Left hindlimb (tissue), 1 donor: ENCODE measurements at places on chromosomes 2 and 18.

DNA sequence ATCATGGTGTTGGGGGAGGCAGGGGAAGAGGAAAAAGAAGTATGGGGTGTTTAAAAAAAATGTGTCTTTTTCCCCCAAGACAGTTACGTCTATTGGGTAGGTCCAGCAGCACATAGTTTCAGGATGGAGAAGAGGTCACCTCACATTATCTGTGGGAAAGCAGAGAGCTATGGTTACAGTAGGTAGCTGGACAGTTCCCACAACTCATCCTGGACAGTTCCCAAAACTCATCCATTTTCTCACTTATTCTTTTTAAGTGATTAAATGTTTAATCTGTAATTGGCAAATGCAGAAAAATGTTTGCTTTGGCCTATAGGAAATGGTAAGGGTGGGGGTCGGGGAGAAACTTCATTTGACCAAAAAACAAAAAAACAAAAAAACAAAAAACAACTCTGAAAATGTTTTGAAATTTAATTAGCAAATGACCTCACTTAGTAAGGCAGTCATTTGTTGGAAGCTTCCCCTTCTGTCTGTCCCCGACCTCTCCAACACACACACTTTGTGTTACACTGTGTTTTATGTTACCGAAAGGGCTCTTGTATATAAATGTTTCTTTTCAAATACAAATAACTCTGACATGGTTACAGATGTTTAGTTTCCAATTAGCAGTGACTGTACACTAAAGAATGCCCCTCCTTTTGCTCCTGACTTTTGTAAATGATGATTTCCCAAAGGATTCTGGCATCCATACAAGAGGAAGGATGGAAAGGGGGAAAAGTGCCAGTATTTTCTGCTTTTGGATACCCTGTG, 173.3 kb upstream of the ZFP36L2 start:
- no peak for DNase-seq

GRCh38 chr2:114213808-114214207, 228.6 kb upstream of the DPP10 start:
- no peak for DNase-seq

DNA sequence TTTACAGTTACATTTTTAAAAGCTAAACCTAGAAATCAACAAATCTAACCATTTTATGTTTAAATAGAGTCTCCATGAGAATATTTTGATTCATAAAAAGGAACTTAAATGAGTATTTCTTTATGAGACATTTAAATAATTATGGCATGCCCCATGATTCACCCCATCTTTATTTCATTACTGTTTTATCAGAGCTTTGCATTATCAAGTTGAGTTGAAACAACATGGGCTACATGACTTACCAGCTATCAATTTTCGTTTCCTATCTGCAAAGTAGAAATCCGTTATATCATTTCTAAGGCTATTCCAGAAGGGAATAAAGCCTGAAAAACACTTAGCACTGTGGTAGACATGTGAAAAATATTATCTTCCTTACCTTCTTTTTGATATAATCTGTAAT, 161.5 kb downstream of the GALNT3 start:
- DNase-seq: no peak

GRCh38 chr2:202494300-202495229, 118.4 kb downstream of the BMPR2 start:
- peak; percentile 62 for DNase-seq

- no peak for DNase-seq
These were observed 316.1 kb upstream of the MYT1L start for GRCh38 chr2:2647141-2647541.

GRCh38 chr2:226077031-226077430, 677.5 kb downstream of the NYAP2 start:
- no peak for DNase-seq

GRCh38 chr2:47232738-47233415, 77.8 kb upstream of the STPG4 start:
- no peak for DNase-seq

DNA sequence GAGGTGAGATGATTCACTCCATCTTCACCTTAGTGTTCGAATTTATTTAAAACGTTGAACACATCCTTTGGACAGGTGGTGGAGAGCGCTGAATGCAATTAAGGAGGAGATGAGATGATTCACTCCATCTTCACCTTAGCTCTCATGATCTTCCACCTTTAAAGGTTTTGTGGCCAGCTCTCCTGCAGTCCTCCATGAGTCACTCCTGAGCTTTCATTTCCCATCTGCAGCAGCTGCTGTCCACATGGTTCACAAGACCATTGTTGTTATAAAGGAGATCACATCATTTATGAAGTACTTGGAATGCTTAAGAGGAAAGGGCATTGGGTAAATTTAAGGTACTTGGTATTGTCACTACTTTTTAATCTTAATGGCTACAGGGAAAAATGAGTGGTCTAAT, 298.5 kb downstream of the PAX3 start:
- DNase-seq: no peak

GRCh38 chr2:168699844-168700417, 102.5 kb upstream of the NOSTRIN start:
- peak; percentile 61 for DNase-seq

DNA sequence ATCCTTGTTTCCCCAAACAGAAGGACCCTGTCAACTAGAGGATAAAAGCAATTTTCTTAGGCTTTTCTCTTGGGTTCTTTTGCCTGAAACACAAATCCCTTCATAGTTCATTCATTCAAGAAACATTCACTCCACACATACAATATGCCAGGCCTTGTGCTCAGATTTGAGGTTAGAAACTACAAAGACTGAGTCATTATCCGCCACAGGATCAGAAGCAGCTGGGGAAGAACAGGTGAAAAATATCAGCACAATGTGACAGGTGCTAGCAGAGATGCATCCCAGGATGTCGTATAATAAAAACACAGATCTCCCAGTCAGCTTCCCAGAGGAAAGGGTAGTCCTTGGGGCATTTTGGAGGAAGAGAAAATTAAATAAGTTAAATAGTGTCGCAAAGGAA, 172.4 kb downstream of the LRATD1 start:
- no peak for DNase-seq

DNA sequence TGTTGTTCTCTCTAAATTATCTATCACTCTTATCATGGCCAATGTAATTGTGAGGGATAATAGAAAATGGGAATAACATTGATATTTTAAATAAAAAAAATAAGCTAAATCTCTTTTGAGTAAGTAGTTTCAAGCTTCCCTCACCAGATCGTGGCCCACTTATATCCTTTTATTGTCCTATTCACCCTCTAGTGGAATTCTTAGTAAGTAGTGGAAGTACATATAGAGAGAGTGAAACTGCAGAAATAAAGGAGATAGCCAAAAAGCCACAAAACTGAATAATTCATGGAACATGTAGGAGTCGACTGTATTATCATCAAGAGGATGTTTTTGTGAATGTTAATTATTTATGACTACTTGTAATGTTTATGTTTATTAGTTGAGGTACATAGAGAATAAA, 66.1 kb upstream of the DTNA start:
- DNase-seq: no peak

DNA sequence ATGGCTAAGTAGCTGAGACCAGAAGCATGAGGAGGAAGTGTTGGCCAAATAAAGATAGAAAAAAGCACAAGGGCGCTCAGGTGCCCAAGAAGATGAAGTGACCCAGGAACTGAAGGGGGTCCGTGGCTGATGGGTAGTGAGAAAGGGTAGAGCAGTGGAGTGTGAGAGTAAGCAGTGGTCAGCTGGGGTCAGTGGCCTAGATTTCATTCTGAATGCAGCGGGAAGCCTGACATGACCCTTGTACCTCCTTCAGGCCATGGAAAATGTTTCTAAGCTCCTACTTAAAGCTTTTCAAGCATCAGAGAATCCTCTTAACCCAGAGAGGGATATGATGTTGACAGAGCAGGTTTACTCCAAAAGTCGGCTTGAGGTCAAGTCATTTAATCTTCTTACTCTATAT, 89.0 kb upstream of the UNC80 start:
- DNase-seq: no peak

DNA sequence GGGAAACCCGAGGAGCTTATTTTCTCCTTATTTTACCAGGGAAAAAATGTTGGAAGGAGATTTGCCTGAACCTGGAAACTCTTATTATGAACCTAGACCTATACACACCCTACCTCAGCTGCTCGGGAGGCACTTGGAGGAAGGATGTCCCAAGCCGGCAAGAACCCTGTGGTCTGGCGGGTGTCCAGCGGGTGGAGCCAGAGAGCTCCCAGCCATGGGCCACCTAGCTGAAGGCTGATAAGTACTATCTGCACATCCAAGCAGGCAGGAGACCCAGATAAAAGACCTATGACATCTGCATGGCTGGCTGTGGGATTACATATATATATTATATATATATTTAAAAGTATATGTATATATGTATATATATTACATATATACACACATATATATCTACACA, 1.1 kb upstream of the SLC14A1 start:
- no peak for DNase-seq
